ENCODE measurements at places on chromosomes 12 and 14.

DNA sequence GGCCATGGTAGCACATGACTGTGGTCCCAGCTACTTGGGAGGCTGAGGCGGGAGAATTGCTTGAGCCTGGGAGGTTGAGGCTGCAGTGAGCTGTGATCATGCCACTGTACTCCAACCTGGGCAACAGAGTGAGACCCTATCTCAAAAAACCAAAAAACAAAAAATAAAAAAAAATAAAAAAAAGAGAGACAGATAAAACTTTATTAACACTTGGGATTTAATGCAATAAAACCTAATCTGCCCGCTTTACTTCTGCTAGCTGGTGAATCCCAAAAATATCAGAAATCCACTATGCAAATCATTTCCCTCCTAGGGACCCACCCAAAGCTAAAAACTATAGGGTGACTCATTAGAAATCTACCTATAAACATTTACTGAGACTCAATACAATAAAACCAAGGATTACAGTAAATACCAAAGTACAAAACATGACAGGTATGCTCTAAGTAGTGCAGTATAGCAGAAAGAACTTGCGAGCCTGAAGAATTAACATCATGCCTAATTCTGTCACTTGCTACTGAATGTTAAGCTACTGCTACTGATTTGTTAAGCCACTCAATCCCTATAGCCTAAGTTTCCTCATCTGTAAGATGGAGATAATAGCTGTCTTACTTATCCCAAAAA, 50.1 kb upstream of the STAC3 start:
- DNase-seq: no peak

- DNase-seq: no peak
These were observed 96.8 kb downstream of the SINHCAF start for GRCh38 chr12:31228811-31229792.

GRCh38 chr14:69789118-69789640, 7.9 kb downstream of the SLC10A1 start:
- no peak for DNase-seq

DNA sequence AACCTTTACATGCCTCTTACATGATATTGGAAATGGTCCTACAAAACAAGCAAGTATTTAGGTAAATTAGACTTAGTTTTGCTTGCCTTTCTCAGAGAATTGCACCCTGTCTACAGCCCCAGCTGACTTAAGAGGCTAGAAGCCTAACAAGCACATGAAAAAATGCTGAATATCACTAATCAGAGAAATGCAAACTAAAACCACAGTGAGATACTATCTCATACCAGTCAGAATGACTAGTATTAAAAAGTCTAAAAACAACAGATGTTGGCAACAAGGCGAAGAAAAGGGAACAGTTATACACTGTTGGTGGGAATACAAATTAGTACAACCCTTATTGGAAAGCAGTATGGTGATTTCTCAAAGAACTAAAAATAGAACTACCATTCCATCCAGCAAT, 103.8 kb downstream of the EGLN3 start:
- DNase-seq: no peak

GRCh38 chr14:69610874-69611171, 573 bp upstream of the SUSD6 start:
- no peak for DNase-seq

DNA sequence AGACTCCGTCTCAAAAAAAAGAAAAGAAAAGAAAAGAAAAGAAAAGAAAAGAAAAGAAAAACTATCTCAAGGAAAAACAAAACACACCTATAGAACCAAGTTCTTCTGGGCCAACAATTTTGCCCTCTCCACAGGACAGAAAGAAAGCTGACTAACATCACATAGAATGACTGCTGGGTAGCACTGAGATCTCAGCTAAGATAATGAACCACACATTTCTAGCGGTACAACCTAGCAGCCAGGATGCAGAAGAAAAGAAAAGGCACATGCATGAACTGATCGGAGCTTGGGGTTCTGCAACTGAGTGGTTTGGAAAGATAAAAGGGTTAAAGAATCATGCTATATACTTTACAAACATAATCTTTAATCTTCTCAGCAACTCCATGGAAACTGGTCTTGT, 19.5 kb downstream of the TMED10 start:
- DNase-seq: no peak

DNA sequence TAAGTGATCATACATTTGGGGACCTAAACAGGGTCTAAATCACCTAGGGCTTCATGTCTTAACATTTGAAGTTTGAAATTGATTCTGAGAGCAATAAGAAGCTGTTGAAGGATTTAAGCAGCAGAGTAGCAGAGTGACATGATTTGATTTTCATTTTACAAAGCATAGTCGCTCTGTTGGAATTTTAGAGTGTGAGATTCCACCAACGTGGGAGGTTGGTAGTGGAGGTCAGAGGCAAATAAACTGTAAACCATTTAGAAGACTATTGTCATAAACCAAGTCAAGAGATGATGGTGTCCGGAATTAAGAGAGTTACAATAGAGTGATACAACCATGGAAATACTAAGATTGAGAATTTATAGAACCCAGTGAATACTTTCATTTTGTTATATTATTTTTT, 52.7 kb upstream of the ZDHHC17 start:
- DNase-seq: no peak

DNA sequence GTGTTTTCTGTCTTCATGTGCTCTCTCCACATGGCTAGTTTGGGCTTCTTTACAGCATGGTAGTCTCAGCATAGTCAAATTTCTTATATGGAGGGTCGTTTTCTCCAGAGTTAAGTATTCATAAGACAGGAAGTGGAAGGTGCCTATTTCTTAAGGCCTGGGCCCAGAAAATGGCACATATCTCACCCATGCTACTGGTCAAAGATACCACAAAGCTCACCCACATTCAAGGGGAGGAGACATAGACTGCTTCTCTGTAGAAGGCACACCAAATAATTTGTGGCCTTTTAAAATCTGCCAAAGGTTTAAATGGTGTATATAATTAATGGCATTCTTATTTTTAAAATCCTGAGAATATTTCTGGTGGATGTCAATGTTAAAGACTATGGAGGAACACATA, 44.8 kb downstream of the CCDC91 start:
- DNase-seq: no peak

DNA sequence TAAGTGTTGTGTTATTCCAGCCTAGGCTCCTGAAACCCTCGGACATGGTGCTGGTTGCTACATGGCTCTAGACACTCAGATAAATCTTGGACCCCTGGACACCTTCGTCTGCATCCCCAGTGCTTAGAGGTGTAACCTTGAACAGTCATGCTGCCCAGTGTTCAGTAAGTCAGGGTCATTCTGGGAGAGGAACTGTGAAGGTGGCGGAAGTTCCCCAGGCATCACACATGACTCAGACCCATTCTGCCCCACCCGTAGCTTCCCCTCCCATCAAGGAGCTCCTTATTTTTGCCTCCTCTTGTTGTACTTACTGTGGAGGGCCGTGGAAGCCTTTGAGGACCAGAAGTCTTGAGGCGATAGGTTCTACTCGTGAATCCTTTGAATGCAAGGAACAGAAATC, 18.1 kb upstream of the SSPN start:
- no peak for DNase-seq

DNA sequence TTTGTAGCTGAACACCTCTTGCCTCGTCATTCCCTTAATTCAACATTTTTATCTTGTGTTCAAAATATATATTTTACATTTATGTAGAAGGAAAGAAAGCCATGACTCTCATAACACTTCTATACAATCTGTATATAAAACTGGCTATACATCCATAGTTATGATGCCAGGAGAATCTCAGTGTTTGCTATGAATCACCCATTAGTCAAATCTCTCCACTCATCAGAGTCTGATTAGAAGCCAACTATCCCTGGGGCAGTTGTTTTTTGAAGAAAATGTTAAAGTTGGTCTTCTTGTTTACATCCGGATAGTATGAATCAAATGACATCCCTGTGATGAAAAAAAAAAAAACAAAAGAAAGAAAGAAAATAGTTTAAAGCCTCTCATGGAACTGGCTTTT, 503.9 kb downstream of the NELL2 start:
- DNase-seq: no peak

DNA sequence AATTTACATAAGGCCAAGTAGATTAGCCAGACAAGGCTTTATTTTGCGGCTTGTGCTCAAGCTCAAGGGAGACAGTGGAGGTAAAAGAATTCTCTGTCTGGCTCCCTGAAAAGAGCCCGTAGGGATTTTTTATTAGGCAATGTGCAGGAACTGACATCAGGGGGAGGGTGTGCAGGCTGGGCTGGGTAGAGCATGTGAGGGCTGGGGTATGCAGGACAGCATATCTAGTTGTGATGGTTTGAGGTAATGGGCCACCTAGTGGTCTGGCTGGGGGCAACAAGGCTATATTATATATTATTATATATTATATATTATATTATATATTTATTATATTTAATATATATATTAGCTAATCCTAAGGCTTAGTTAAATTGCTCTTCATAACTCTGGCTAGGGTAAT, 102.1 kb downstream of the TMEM117 start:
- no peak for DNase-seq

GRCh38 chr12:130556486-130557055, 159.5 kb downstream of the RIMBP2 start:
- no peak for DNase-seq

DNA sequence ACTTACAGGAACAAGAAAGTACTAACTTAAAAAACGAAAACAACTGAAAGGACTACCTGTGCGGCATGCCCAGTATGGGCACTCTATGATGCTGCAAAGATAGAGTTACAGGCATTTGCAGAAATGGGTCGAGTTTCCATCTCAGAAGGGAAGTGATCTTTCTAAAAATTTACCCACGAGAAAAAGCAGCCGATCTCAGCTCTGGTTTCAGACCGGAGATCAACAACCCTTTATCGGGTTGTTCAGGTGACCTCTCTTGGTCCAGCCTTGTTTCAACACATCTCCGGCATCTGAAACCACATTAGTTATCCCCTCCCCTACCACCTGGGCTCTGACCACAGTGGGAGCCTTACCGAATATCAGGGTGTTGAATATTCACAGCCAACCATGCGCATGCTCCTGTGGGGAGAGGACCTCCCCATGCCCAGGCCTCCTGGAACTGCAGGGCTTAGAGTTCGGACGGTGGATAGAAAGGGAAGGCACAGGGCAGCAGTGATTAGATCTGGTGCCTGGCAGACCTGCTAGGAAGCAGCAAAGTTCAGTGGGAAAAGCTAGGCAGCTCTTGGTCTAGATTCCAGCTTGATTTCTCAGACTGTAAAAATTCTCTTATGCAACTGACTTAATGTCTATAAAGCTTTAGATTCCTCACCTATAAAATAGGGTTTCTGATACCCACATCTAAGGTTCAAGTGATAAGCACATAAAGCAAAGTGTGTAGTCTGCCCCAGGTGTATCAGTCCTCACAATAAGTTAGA, 906.0 kb downstream of the VRK1 start:
- no peak for DNase-seq

DNA sequence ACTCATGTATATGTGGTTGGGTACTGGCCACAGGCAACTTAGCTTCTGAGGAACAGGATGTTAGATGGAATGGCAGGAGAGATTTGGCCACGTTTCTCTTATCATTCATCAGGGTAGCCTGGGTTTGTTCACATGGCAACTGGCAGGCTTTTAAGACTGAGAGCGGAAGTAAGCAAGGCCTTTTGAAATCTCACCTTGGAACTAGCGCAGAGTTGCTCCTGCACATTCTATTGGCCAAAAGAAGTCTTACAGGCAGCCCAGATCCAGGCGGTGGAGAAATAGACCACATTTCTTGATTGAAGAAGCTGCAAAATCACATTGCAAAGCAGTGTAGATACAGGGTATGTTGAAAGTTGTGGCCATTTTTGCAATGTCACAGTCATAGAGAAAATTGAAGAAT, 3.7 kb downstream of the CLEC4A start:
- no peak for DNase-seq

- peak; percentile 0 for DNase-seq
These were observed 669 bp upstream of the CDKN3 start for GRCh38 chr14:54396183-54396492.

- no peak for DNase-seq
These were observed 42.0 kb upstream of the CHST11 start for GRCh38 chr12:104414581-104415341.

- DNase-seq: no peak
These were observed 5.8 kb downstream of the SLC48A1 start for GRCh38 chr12:47778881-47779280.

DNA sequence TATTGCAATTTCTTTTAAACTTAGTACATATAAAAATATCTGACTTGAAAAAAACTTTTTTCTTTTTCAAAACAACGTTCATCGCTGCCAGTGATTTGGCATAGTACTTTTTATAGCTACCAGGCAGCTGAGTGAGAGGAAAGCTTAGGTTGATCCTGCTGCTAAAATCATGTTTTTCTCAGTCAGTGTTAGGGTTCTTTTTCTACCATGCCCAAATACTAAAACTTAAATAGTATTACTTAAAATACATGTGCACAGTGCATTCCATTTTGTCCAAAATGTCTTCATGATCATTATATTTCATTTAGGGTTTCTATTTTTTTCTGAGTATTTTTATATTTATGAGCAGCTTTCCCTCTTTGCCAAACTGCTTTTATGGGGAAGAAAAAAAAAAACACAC, 123.8 kb downstream of the PDZRN4 start:
- no peak for DNase-seq
